Large intestine (tissue), 12 donors: ENCODE measurements at places on chromosomes 7 and 10. TPM values are rescaled to one million over a fixed set of nuclear protein-coding genes. Genes with fewer than 3 reads are reported as not detected.

ITPRID1 gene
- polyA plus RNA-seq = 0.25 TPM

RET gene
- 20.1 TPM for polyA plus RNA-seq

GRCh38 chr7:127976056-127976737 is 55.0 kb downstream of the LRRC4 start:
- peaks cover 11% of the 10 kb centered on the region for H3K36me3 ChIP-seq
- H3K27ac ChIP-seq = no peak overlapping the region
- no peak overlapping the region for H3K4me3 ChIP-seq
- H3K4me1 ChIP-seq = no peaks in the 10 kb centered on the region

GRCh38 chr7:107269790-107270189 is 101.0 kb downstream of the HBP1 start:
- no peaks in the 10 kb centered on the region for H3K27me3 ChIP-seq
- H3K4me3 ChIP-seq = no peak overlapping the region
- DNase-seq = peak; percentile 92
- peak overlapping the region; percentile 27 for H3K27ac ChIP-seq
- H3K36me3 ChIP-seq = no peaks in the 10 kb centered on the region
- H3K4me1 ChIP-seq = peaks cover 4% of the 10 kb centered on the region

- peaks cover 43% of the 10 kb centered on the region for H3K27me3 ChIP-seq
- no peak for DNase-seq
- no peak within 1 kb of the TSS for H3K27ac ChIP-seq
- no peak within 1 kb of the TSS for H3K4me3 ChIP-seq
- no peaks in the 10 kb centered on the region for H3K36me3 ChIP-seq
Measured at GRCh38 chr7:45157653-45158401, at the start of gene RAMP3. TSS of gene RAMP3 (plus strand) at chr7:45157791. CDS start at chr7:45157829, 38 bp downstream.

DNA sequence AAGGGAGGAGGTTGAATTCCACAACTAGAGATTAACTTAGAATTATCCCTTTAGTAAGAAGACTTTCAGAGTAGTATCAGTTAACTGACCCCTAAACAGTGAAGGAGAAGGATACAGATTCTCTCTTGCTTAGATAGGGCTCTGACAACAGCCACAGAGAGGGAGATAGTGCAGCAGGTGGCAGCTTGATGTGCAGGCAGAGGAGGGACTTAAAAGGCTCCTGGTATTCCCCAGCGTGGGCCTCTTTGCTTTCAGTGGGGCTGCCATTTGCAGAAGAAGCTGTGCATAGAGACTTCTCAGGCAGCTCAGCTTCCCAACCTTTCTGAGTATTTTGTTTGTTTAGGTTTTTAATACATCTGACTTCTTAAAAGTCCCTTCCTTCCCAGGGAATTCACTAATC is 16.0 kb downstream of the FZD1 start:
- no peaks in the 10 kb centered on the region for H3K36me3 ChIP-seq
- H3K4me3 ChIP-seq = no peak overlapping the region
- no peak for DNase-seq
- H3K27me3 ChIP-seq = peaks cover 4% of the 10 kb centered on the region
- no peaks in the 10 kb centered on the region for H3K4me1 ChIP-seq

MACC1 gene
- 50.2 TPM for polyA plus RNA-seq

MCM10 gene
- 4.7 TPM for polyA plus RNA-seq

PBLD gene
- 293 TPM for polyA plus RNA-seq

PNLIPRP2 gene
- 11.9 TPM for polyA plus RNA-seq

DNA sequence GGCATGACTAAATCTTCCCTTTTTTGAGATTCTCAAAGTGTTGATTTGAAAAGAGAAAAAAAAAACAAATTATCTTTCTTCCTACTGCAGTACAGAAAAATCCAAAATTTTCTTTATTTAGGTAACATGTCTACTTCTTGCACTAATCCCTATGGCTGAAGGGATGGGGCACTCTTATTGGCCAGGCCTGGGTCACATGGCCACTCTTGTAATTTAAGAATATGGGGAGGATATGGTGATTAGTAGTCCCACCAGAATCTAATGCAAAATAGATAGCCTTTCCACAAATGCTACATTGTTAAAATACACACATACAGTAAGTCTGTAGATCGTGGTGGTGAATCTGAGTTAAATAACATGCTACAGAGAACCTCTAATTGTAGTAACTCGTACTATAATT is 7.0 kb upstream of the PALS2 start:
- H3K27me3 ChIP-seq = no peaks in the 10 kb centered on the region
- no peak overlapping the region for H3K27ac ChIP-seq
- H3K4me3 ChIP-seq = no peak overlapping the region
- H3K4me1 ChIP-seq = no peaks in the 10 kb centered on the region
- H3K36me3 ChIP-seq = no peaks in the 10 kb centered on the region

DNA sequence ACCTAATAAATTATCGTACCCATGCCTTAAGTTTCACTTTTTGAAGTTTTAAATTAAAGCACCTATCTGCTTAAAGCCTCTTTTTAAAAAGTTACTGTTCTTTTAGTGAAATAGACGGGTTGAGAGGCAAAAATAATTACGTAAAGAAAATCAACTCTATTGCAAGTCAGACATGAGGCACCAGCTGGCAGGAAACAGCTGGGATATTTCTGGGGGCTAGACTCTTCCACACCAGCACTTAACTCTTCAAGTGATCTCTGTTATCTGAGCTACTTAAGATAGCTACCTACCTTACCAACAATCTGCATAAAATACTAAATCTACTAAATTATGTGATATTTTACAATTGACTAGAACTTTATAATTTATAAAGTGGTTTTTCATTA is 35.8 kb downstream of the GBF1 start:
- H3K4me1 ChIP-seq = peaks cover 4% of the 10 kb centered on the region
- H3K36me3 ChIP-seq = peaks cover 8% of the 10 kb centered on the region
- DNase-seq = no peak
- no peaks in the 10 kb centered on the region for H3K27me3 ChIP-seq

DNA sequence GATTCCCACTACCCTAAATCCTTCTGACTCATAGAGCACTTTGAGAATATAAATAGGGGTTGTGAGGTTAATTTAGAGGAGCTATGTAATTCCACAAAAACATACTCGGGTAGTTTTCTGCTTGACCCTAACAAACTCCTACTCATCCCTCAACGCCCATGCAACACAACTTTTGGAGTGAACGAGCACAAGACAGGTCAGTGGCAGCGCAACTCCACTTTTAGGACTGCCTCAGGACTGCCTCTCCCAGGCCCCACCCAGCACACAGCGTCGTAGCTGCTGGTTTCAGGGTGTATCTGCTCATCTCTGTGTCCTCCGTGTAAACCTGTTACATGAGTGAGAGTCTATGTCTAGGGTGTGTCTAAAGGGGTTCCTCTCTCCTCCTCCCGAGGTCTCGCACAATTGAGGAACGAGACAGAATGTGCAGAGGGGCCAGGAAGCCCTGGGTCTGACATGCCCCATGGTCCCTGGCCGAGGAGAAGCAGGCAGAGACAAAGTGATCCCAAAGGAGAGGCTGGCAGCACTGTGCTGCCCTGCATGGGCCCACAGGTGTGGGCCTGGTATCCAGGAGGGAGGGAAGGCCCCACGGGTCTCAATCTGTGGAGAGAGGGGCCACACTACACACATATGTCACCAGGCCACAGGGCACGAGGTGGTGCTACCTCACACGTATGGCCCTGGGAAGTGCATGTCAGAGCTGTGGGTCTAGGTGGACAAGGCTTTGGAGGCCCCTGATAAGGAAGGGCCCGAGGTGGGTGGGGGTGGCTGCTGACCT is 45.5 kb downstream of the CAMK2B start:
- no peak overlapping the region for H3K27ac ChIP-seq
- H3K4me3 ChIP-seq = no peak overlapping the region
- no peaks in the 10 kb centered on the region for H3K36me3 ChIP-seq
- DNase-seq = no peak
- no peaks in the 10 kb centered on the region for H3K4me1 ChIP-seq

DNA sequence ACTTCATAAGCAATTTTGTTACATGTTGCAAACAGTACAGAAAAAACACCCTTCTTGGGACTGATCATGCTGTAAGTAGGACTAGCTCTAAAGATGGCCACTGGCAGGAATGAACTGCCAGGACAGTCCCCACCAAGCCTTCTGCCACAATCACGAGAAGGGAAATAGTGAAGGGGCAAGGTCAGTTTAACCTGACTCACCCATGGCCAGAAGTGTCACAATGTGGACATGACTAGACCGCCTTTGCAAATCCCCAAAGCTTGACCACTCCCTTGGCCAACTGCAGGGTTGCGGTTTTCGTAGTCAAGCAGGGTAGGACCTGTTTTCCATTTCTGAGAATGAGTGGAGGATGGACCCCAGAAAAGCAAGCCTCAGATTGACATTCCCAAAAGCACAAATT is 19.4 kb upstream of the FRAT2 start:
- H3K4me3 ChIP-seq = no peak overlapping the region
- no peaks in the 10 kb centered on the region for H3K27me3 ChIP-seq
- peaks cover 24% of the 10 kb centered on the region for H3K36me3 ChIP-seq

FAM25G gene
- polyA plus RNA-seq = not detected

- peaks cover 3% of the 10 kb centered on the region for H3K27me3 ChIP-seq
- DNase-seq = no peak
- H3K27ac ChIP-seq = no peak overlapping the region
- peaks cover 10% of the 10 kb centered on the region for H3K4me1 ChIP-seq
Measured at GRCh38 chr10:91879515-91880170, 29.6 kb downstream of the FGFBP3 start.

GRCh38 chr10:48838834-48839233 is 100.8 kb downstream of the LRRC18 start:
- H3K4me1 ChIP-seq = no peaks in the 10 kb centered on the region
- peaks cover 2% of the 10 kb centered on the region for H3K27me3 ChIP-seq
- no peak overlapping the region for H3K27ac ChIP-seq

DNA sequence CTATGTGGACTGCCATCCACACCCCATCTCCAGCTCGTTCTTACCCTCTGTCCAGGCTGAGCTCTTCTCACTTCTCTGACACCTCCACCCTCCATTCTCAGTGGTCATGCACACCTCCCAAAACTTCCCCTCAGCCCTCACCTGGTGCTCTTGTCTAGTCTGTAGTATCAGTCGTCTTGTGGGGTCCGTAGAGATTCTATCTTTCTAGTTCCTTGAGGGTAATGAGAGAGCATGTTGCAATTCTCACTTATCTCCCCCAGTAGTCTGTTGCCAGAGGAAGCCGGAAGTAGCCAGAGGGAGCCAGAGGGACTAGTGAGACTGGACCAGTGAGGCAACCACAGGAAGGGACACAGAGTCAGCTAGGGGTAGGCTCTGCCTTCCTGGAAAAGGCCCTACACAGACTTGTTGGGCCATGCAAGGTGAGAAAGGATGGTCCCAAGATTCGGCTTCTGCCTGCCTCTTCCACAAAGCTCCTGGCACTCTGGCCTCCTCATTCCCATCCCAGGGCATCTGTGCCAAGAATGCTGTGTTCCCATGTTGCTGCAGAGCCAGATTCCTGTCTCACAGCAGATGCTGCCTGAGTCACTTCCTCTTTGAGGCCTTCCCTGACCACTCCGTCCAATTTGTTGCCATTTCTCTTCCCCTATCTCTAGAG is 50.6 kb upstream of the DUSP5 start:
- no peak overlapping the region for H3K27ac ChIP-seq
- DNase-seq = no peak
- no peaks in the 10 kb centered on the region for H3K27me3 ChIP-seq
- H3K4me1 ChIP-seq = no peaks in the 10 kb centered on the region

- no peak for DNase-seq
- no peak overlapping the region for H3K27ac ChIP-seq
- peaks cover 17% of the 10 kb centered on the region for H3K4me1 ChIP-seq
- no peaks in the 10 kb centered on the region for H3K27me3 ChIP-seq
- peaks cover under 1% of the 10 kb centered on the region for H3K36me3 ChIP-seq
Measured at GRCh38 chr7:42910306-42910705, 1.6 kb downstream of the C7orf25 start.

GRCh38 chr10:35079763-35080162 is 10.4 kb downstream of the CUL2 start:
- DNase-seq = no peak
- H3K27me3 ChIP-seq = no peaks in the 10 kb centered on the region
- no peak overlapping the region for H3K4me3 ChIP-seq
- no peak overlapping the region for H3K27ac ChIP-seq

GRCh38 chr7:86733783-86734182 is 90.1 kb downstream of the GRM3 start:
- H3K27me3 ChIP-seq = no peaks in the 10 kb centered on the region
- DNase-seq = no peak
- H3K4me1 ChIP-seq = no peaks in the 10 kb centered on the region

- H3K4me3 ChIP-seq = no peak overlapping the region
- H3K27ac ChIP-seq = peak overlapping the region; percentile 28
- H3K36me3 ChIP-seq = peaks cover 29% of the 10 kb centered on the region
- H3K27me3 ChIP-seq = no peaks in the 10 kb centered on the region
- H3K4me1 ChIP-seq = peaks cover 31% of the 10 kb centered on the region
Measured at GRCh38 chr10:72331575-72332422, 22.9 kb downstream of the DNAJB12 start.

HHEX gene
- 7.1 TPM for polyA plus RNA-seq

DNA sequence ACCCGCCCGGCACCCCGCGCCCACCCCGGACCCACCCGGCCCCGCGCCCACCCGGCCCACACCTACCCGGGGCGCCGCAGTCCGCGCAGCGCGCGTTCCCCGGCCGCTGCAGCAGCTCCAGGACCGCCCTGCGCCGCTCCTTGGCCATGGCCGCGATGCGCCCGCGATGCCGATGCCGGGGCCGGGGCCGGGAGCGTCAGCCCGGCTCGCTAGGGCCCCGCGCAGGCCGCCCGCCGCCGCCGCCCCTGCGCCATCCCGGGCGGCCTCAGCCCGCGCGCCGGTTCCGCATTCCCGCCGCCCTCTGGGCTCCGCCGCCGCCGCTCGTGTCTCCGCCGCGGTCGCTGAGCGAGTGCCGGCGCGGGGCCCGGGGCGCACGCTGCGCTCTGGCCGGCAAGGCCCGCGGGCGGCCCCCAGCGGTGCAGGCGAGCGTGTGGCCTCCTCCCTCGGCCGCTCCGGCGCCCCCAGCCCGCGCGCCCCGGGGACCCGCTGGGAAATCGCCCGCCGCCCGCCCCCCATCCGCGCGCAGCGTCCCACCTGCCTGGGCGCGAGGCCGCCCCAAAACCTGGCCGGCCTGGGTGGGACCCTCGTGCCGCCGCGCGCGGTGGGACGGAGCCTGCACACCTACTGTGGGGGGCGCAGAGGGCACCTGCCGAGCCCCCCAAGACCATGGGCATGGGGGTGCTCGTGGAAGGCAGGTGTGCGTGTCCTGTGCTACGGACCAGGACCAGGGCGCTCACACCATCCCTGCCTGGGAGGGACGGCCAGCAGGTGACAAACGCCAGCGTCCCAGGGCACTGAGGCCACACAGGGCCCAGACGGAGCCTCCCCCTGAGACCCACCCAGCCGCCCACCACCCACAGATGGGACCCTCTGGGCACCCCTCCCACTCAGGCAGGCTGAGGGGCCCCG is at the start of gene ADAP1:
Gene ADAP1, minus strand, starts transcription at position 351 of the 909 bp plus-strand sequence. Its CDS starts 203 bp downstream, at position 148.
- peak within 1 kb of the TSS; percentile 40 for H3K4me3 ChIP-seq
- peak within 1 kb of the TSS; percentile 63 for H3K27ac ChIP-seq
- peaks cover under 1% of the 10 kb centered on the region for H3K36me3 ChIP-seq
- peaks cover 27% of the 10 kb centered on the region for H3K4me1 ChIP-seq

SH3PXD2A gene
- 32.0 TPM for polyA plus RNA-seq

GRCh38 chr10:116870949-116871348 is 21.6 kb downstream of the ENO4 start:
- no peaks in the 10 kb centered on the region for H3K36me3 ChIP-seq
- no peak for DNase-seq
- H3K27ac ChIP-seq = no peak overlapping the region
- H3K4me3 ChIP-seq = no peak overlapping the region
- no peaks in the 10 kb centered on the region for H3K27me3 ChIP-seq
